Nucleus accumbens (tissue), 56 donors: ENCODE measurements at places on chromosomes 12 and 14.

- peak; percentile 4 for DNase-seq
Observed at GRCh38 chr12:42985506-42985905, 396.0 kb upstream of the PRICKLE1 start.

- DNase-seq, result no peak
Observed at GRCh38 chr12:9404469-9405260, 196.5 kb upstream of the PZP start.

- DNase-seq, result no peak
Observed at GRCh38 chr12:98332642-98333041, 182.7 kb upstream of the TMPO start.

GRCh38 chr14:68676511-68676943 lies 116.3 kb downstream of the ZFP36L1 start:
- DNase-seq, result no peak

DNA sequence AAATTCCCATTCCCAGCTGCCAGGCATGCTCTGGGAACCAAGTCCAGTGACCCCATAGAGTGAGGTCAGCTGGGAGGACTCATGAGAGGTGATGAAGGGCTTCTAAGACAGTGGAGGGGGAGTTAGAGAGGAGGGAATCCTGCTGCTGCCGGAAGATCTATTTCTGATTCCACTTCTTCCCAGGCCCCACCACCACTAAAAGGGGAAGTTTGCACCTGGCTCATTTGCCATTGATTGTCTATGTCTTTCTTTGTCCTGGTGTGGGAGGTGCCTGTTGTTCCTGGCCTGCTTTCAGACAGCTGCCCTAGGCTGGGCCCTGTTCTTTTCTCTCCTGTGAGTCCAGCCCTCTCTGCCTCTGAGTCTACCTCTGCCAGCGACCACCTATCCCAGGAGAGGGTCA lies 3.0 kb upstream of the KRT6A start:
- DNase-seq, result no peak

GRCh38 chr12:4824380-4824779 lies 85.3 kb upstream of the KCNA1 start:
- DNase-seq, result no peak

- no peak for DNase-seq
Observed at GRCh38 chr12:42962384-42962783, 372.8 kb upstream of the PRICKLE1 start.

DNA sequence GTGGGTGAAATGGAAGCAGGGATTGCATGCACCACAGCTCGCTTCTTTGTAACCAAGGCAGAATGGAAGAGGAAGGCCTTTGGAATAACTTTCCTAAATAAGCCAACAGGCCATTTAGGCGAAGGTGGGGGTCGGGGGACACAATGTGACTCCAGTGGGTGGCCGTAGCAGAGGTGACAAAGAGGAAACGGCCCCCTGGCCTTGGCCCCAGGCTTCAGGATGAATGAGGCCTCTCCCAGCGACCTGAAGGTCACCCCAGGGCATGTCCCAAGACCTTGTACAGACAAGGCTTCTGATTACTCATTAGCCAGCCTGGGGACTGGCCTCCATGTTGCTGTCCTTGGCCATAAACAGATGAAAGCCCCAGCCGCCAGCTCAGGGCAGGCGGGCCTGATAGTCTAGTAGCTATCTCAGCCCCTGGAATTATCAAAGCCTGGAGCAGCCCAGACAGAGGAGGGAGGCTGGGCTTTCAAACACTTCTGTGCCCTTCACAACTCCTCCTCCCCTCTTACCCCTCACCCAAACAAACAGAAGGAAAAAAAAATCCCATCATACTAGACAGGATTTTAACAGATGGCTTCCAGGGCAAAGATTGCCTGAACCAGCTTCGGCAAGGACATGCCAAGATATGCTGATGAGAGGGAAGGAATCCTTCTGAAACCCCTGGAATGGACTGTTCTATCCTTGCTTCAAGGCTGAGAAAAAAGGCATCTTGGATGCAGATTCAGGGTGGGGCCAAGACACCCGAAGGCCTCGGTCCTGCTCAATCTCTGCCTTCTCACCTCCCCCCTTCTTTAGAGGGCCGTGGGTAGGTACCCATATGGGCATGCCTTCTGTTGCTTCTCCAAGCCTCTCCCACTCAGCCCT lies 142.3 kb upstream of the PARP11 start:
- DNase-seq, result no peak

DNA sequence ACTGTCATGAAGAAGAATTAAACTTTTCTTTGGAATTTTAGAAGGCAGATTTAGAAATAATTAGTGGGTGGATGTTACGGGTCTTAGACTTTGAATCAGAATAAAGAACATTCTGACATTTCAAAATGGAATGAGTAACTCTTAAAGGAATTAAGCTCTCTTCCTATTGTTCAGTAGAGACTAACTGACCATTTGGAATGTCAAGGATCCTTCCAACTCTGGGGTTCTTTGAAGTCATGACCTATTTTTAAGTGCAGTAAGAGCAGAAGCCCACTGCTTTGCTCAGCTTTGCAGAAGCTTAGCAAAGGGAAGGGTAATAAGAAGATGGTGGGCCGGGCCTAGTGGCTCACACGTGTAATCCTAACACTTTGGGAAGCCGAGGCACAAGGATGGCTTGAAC lies 4.0 kb downstream of the CHURC1 start:
- no peak for DNase-seq

DNA sequence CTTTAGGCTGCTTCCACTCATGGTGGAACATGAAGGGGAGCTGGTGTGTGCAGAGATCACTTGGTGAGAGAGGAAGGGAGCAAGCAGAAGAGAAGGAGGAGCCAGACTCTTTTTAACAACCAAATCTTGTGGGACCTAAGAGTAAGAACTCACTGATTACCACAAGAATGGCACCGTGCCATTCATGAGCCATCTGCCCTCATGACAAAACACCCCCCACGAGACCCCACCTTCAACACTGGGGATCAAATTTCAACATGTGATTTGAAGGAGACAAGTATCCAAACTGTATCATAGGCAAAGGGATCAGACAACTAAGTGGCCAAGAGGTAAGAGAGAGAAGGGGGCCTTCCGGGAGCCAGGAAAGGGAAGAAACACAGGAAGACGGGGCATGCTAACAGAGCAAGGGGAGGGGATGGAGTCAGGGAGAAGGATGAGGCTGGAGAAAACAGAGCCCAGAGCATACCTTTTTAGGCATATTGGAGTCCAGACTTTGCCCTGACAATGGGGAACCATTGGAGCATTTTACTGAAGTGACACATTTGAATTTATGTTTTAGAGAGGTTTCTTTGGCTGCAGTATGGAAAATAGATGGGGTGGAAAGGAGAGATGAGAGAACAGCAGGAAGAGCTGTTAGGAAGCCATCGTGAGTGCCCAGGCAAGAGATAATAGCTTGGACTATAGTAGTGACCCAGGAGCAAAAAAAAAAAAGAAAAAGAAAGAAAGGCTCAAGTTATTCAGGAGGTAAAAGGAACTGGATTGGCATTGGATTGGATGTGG lies 204.4 kb upstream of the NUDT4 start:
- no peak for DNase-seq

DNA sequence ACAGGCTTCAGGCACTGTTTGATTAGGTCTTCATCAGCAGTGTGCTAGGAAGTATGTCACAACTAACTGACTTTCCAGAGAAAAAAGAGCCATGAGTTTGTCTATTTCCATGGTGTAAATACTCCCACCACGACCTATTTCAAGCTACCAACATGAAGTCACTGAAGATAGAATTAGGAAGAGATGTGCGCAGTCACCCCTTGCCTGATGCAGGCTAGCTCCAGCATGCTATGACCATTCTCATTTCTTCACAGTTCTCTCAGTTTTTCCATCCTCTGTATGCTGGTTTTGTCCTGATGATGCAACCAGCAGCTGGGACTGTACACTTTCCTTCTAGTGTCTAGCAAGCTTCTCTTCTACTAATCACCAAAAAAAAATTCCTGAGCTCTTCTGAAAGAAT lies 191.6 kb upstream of the NUDT4 start:
- DNase-seq, result no peak
